Epithelial cell of proximal tubule (primary cell): ENCODE measurements at places on chromosomes 13 and 19. TPM values are rescaled to one million over a fixed set of nuclear protein-coding genes. Genes with fewer than 3 reads are reported as not detected.

TMEM147 gene
- 157 and 167 TPM in 2 replicates for total RNA-seq

ATP1A3 gene
- total RNA-seq: 0.36 TPM in 1 of 2 replicates, not detected in the other

OR7A17 gene
- not detected in 2 replicates for total RNA-seq

YJEFN3 gene
- 0.51 and 0.58 TPM in 2 replicates for total RNA-seq

TMEM272 gene
- not detected in 2 replicates for total RNA-seq

CDX2 gene
- total RNA-seq: not detected in 2 replicates

GRCh38 chr13:109983447-109983846 is 197.1 kb upstream of the IRS2 start:
- no peak for DNase-seq

DNA sequence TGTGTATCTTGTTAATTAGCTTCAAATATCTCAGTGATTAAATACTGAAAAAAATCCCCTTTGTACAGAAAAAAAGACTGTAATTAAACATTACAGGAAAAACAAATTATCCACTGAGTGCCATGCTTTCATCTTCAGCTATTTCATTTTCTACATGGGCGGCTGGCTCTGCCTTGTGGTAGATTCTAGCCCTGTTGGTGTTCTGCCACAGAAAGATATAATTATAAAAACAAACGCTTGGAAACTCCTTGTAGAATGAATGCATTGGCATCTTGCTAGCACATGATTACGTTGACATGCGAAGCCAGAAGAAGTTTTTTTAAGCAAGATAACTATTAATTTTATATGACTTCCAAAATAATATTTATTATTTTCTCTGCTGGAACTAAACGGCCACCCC is 496.8 kb downstream of the MYO16 start:
- no peak for DNase-seq

DNA sequence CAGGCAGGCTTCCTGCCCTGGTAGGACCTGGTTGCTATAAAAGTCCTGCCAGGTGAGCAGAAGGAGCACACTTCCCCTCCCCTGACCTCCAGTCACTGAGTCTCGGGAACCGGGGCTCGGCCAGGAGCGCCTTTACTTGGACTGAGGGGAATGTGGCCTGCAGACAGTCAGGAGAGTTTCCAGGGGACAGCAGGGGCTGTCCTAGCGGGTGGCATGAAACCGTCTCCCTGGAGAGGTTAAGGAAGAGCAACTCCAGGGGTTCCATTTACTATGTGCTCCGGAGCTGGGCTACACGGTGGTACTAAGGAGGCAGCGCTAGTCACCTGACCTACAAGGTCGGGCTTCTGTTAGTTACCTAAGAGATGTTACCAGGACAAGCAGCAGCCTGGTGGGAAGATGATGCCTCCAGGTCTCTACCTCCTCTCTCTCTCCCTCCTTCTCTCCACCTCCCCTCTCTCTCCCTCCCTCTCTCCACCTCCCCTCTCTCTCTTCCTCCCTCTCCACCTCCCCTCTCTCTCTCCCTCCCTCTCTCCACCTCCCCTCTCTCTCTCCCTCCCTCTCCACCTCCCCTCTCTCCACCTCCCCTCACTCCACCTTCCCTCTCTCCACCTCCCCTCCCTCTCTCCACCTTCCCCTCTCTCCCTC is 4.1 kb upstream of the CNOT3 start:
- no peak for DNase-seq

- DNase-seq: no peak
Observed at GRCh38 chr19:7909471-7910067, 5.1 kb upstream of the TGFBR3L start.
